NCI-H1105 (cell line): ENCODE measurements at places on chromosomes 7 and 10.
A peak's percentile ranks its signal among the peaks of the same experiment; 100 is the strongest.

DNA sequence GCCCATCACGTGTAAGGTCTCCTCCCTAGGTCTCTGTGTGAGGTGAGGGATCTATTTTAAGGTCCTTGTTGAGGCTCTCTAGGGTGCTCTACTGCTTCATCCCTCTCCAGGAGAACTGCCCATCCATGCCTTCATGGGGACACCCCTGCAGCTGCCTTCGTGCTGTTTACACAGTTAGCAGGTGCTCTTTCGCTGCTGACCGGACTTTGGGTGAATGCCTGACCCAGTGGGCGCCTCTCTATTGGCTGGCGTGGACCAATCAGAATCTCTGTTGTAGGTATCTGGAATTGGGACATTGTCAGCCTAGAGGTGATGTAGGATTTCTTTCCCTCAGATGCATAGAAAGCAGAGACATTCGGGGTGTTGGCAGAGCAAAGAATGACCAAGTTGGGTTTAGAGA is 38.7 kb upstream of the HMX3 start:
- no peak for DNase-seq

- DNase-seq: no peak
Measured at GRCh38 chr10:5630112-5630436, 36.3 kb downstream of the ASB13 start.

DNA sequence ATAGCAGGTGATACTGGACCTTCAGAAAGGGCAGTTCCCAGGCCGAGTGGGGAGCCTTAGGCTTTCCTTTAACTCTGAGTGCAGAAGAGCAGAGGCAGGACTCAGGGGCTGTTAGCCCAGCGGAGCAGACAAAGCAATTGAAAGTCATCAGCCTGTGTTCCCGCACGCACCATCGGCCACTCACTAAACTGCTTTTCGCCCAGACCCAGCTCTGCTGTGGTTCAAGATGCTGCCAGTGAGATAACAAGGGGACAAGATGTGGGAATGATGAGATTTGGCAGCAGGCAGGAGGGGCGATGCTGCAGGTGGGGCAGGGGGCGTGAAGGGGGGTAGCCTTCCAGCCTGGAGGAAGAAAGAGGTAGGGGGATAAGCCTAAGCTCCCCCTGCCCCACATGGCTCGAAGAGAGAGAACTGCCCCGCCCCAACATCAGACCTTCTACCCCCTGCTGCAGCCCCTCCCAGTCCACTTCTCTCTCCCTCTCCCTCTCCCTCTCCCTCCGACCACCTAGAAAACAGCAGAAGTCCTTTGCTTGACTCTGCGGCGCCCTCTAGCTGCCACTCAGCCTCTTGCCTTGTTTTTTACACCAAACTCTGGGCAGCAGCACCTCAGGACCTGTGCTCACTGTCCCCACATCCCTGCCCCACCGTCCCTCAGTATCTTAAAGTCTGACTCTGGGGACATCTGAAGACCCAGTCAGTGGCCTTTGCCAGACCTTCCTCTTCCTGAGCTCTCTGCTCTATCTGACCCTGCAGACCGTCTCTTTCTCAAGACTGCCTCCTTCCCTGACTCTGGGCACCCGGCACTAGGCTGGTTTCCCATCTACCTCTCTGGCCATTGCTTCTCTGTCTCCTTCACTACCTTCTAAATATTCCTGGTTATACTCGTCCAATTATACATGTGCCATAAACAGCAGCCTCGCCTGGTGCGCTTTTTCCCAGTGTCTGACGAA is 110.5 kb downstream of the C10orf105 start:
- peak; percentile 52 for DNase-seq

DNA sequence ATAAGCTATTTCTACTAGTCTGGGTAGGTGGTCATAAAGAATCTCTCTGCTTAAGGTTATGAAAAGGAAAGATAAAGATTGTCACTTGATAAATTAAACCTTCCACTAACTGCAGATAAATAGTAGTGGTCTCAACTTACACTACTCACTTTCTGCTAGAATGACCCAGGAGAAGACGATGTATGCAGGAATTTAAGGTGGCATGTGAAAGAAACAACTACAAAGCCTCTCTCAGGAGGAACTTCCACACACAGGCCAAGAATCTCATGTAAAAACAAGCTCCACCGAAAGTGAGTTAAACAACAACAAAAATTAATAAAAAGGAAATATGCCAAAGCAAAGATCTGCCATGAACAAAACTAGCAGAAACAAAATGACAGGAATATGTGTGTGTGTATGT is 165.4 kb downstream of the CDC14C start:
- no peak for DNase-seq

GRCh38 chr7:28016297-28016696 is 164.3 kb downstream of the JAZF1 start:
- DNase-seq: no peak
